Mononuclear cell (primary cell): ENCODE measurements at places on chromosomes 16 and 17. TPM values are rescaled to one million over a fixed set of nuclear protein-coding genes. Genes with fewer than 3 reads are reported as not detected.

Gene ATXN7L3
- 44.7 TPM for total RNA-seq

Gene EXOC3L1
- 0.42 TPM for total RNA-seq

Gene SYCE1L
- 0.52 TPM for total RNA-seq

Gene GLP2R
- total RNA-seq, result not detected

Gene ACSM3
- total RNA-seq, result 10.8 TPM

Gene DNAAF1
- total RNA-seq, result 25.3 TPM

Gene HOXB4
- total RNA-seq, result 0.31 TPM

Gene LRRC37B
- 50.2 TPM for total RNA-seq

Gene ARHGDIG
- total RNA-seq, result not detected

Gene PRSS53
- 1.0 TPM for total RNA-seq

Gene CCDC200
- total RNA-seq, result 0.31 TPM

Gene KRTAP2-2
- total RNA-seq, result not detected

Gene FBXW10B
- 0.21 TPM for total RNA-seq

Gene RNF222
- 0.73 TPM for total RNA-seq

Gene CIAPIN1
- total RNA-seq, result 30.6 TPM

Gene TAT
- total RNA-seq, result not detected

Gene KRT12
- not detected for total RNA-seq

Gene TMEM186
- 1.3 TPM for total RNA-seq

Gene KCNH6
- total RNA-seq, result not detected
